ENCODE measurements at places on chromosomes 6 and 20.
A peak's percentile ranks its signal among the peaks of the same experiment; 100 is the strongest.

GRCh38 chr20:56566621-56567020 lies 33.6 kb downstream of the FAM209B start:
- no peak for DNase-seq

DNA sequence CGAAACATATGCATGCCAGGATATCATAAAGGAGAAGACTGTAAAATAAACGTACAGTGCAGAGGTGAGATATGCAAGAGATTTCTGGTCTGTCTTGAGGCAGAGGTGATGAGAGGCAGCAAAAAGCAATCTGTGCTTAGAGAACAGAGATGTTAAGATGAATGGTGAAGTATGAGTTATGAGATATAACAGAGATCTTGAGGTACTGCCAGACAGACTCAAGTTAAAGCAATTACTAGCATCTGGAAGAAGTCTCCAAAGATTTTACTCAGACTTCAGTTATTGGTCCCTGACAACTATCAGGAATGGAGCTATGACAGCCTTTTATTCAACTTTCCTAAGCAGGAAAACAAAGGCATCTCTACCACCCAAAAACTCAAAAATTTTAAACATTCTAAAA lies 122.8 kb upstream of the DST start:
- DNase-seq: no peak

DNA sequence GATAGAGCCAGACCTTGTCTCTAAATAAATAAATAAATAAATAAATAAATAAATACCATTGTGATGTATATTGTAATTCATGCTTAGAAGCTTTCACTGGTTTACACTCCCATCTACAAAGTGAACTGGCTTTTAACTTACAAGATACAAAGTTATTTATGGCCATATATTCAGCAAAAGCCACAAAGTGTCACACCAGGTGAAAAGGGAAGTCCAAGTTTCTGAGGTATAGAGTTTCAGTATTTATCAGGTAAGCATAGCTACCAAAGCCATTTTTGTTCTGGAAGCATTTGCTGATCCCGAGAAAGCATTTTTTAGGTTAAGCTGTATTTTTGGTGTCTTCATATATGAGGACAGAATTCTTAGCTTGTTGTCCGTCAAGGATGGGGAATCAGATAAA lies 22.1 kb upstream of the PKIG start:
- DNase-seq: no peak

DNA sequence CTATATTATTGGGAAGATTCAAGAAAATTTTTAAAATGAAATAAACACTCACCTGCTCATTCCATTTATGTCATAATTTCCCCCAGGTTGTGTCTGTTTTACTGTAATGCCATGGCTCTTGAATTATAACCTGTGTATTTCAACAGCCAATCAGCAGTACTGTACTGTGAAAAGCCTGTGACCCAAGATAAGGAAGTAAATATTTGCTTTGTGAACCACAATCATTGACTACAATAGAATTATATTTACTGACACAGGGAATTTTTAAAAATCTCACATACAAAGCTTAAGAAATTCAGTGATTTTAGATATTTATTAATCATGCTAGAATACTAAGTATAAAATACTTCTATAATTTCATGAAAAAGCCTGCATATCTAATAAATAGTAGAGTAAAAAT lies 6.0 kb downstream of the RGS17 start:
- DNase-seq: no peak

DNA sequence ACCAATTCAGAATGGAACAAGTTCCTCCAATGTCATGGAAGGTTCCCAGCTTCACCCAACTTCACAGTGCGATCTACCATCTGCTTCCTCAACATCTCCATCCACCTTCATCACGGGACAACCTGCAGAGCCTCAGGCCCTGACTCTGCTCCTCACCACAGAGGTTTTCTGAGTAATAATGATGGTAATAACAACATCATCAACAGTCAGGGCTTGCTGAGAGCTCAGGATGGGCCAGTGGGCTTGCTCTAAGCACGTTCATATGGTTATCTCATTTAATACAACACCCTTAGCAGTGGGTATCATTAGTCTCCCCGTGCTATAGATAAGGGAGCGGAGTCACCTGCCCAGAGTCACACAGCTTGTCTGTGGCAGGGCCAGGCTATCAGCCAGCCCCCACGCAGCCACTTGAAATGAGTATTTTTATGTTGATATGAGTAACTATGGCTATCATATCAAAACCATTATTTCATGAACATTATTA lies 38.6 kb downstream of the PREX1 start:
- no peak for DNase-seq

DNA sequence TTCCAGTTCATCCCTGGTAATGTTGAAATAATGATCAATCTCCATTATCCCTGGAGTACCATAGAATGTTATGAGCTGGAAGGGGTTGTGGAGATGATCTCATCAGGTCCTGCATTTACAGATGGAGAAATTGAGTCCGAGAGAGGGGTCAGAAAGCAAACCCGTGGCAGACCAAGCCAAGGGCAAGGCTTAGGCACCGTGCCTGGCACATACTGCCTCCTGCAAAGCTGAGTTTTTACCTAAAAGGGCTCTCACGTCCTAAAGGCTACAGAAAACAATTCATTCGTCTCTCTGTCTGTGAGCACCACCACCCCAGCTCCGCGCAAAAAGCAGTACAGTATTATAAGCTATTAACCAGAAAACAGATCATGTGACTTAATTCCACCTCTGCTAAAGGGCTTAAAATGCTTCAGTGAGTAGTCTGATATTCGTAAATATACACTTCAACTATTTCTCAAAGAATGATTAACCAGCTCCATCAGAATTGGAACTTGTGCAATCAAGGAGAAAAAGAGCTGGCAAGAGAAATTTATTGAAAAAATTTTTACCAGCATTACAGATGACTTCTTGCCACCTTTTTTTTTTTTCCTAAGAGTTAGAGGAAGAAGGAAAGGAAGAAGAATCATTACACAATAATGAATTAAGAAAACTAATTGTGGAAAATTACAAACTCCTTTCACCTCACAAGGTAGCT lies 3.4 kb upstream of the PARD6B start:
- DNase-seq: no peak

- no peak for DNase-seq
Observed at GRCh38 chr20:60506061-60506460, 547.8 kb downstream of the CDH26 start.

DNA sequence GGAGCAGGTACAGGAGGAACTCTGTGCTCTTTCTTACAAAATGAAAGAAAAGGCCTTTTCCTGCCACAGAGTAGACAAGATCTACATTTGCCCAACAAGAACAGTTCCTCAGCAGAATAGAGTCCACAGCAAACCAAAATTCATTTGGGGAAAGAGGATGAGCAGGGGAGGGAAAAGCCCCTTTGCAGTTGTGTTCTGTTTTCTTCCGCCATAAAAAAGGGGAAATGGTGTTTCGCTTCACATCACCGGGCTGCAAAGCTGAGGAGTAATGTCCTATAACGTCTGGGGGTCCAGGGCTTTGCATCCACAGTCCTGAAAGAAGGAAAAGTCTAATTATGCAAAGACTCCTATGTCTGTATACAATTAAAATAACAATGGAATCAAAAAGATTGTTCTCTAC lies at the start of gene GPR31:
GPR31 (minus strand) TSS at position 118 of the 400 bp plus-strand sequence. CDS start 149 bp downstream, outside the sequence.
- DNase-seq: no peak

DNA sequence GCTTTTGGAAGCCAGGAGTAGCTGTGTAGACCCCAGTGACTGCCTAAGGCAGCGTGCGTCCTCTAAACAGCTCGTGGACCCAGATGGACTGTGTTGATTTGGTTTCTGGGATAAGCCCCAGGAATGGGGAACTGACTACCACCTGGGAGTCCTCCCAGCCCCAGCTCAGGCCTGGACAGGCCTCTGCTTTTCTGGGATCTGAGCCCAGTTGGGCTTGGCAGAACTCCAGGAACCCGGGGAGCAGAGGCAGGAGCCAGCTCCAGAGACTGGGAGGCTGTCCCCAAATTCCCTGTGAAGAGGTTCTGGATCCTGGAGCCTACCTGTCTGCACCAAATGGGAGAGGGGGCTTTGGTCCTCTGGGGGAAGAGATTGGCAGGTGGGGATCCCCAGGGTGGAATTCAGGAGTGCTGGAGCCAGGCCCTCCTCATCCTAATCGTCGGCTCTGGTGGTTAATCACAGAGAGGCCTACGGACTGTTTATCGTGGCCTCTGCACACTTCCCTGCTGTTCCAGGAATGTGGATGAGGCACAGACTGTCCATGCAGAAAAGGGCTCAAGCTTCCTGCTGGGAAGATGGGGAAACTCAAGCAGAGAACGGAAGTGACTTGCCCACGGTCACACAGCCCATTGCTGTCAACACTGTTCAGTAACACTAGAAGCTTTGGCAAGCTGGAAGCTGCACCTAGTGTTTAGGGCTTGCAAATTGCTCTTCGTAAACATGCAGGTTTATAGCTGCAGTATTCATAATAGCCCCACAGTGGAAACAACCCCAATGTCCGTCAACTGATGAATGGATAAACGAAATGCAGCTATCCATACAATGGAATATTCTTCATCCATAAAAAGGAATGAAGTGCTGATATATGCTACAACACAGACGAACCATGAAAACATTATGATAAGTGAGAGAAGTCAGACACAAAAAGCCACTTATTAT lies 100.6 kb downstream of the KCNB1 start:
- no peak for DNase-seq

DNA sequence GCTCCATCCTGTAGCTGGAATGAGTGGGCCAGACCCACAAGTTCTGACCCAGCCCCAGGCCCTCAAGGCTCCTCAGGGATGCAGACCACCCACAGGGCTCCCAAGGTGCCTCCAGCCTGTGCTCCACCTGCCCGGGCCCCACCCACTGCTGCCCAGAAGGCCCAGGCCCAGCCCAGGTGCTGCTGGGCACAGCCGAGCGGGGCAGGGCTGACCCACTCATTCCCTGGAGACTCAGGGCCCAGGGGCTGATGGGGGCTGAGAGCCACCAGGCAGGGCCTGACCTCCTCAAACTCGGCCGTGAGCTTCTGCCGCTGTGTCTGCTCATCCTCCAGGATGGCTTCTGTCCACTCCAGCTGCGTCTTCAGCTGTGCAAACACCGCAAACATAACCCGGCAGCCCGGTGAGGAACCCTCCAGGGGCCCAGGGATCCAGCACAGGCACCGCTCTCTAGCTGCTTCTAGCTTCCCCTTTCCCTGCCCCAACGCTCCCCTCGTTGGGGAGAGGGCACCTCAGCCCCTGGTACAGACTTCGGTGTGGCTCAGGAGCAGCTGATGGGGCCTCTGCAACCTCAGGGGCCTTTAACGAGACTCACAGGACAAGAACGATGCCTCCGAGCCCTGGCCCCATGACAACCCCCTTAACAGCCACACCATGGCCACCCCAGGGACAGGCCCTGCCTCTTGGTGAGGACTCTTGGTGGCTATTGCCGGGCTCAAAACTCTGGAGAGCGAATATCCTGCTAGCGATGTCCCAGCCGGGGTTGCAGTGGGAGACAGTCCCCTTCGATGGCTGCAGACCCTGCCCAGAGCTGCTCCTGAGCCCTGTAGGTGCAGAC lies 46.0 kb downstream of the DSTN start:
- DNase-seq: no peak

- DNase-seq: peak; percentile 10
Observed at GRCh38 chr20:2292416-2293110, 3.2 kb upstream of the TGM3 start.
